ENCODE measurements at places on chromosomes 11 and 22. TPM values are rescaled to one million over a fixed set of nuclear protein-coding genes. Genes with fewer than 3 reads are reported as not detected.
A peak's percentile ranks its signal among the peaks of the same experiment; 100 is the strongest.

- H3K27me3 ChIP-seq = peaks cover 3% of the 10 kb centered on the region
- no peak for DNase-seq
- peaks cover 81% of the 10 kb centered on the region for H3K4me1 ChIP-seq
- peak overlapping the region; percentile 81 for H3K27ac ChIP-seq
Observed at GRCh38 chr22:24432059-24432853, 4.9 kb downstream of the ADORA2A start.

DNA sequence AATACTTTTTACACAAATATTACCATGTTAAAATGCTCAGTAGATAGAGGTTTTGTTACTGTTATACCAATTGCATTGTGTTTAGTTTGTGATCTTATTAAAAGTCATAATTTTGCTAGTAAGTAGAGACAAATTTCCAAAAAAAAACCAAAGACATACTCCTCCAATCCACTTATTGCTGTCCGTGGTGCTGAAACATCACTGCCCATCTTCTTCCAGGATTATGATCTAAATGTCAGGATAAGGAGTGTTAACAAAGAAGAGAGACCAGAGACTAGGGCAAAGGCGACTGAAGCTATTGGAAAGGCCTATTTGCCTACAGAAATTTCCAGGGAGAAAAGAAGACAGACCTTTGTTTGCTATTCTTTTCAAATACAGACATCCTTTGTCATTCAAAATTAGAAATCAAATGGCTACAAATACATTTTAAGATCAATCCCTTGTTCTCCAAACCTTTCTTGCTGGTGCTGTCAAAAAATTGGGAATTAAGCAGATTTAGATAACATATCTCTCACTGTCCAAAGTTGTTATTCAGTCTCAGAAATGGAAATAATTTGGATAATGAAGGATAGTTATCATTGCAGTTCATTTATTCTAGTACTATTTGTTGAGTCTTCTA, 199.7 kb downstream of the C11orf91 start:
- no peak overlapping the region for H3K27ac ChIP-seq
- no peaks in the 10 kb centered on the region for H3K36me3 ChIP-seq
- H3K4me1 ChIP-seq = no peaks in the 10 kb centered on the region
- no peak for DNase-seq
- no peak overlapping the region for H3K4me3 ChIP-seq

DNA sequence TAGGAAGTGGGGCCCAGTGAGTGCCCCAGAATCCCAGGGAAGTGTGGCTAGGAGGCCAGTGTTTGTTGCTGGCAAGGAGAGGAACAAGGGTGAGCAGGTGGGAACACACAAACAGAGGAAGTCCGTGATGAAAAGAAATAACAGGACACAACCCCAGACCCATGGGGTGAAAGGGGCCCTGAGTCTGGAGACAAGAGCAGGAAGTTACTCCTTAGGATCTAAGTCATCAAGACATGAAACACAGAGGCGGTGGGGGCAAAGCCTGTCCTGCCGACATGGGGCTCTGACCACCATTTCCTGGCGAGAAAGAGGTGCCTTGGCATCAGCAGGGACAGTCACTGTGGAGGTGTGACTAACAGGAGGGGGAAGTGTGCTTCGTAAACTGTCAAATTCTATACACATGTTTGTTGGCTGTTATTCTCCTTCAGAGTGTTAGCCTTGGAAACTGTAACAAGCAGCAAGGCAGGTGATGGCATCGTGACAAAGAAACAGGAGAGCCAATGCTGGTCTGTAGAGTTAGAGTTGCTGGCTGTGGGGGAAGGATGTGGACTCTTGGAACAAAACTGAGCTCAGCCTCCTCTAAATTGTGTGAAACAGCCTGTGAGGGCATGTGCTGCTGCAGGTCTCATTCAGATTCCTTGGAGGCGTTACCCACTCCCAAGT, 21.7 kb downstream of the CHST1 start:
- no peaks in the 10 kb centered on the region for H3K36me3 ChIP-seq
- H3K27ac ChIP-seq = no peak overlapping the region
- H3K4me1 ChIP-seq = no peaks in the 10 kb centered on the region
- no peak for DNase-seq
- peaks cover 6% of the 10 kb centered on the region for H3K27me3 ChIP-seq

DNA sequence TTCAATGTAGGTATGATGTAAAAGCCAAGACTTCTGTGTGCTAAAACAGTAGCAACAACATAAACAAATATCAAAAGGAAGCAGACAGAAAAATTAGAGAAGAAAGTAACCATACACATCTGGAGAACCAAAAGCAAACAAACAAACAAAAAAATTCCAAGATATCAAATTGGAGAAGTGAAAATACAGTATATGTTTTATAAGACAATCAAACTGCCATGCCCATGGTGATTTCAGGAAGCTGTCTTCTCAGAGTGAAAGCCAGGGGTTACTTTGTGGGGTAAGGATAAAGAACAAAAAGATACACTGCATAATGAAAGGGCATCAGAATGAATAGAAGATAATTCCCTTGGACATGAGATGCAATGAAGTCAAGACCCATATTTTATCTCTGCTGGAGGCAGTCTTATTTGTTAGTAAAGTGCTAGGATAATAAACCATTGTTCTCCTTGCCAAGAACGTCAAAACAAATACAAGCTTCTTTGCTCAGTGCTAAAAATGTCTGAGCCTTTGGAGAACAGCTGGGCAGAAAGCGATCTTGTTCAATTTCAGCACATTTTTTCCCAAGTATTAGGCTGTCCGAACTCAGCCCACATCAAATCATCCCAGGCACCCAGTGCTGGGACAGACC, 38.1 kb upstream of the LDLRAD3 start:
- no peak for DNase-seq
- no peak overlapping the region for H3K4me3 ChIP-seq
- no peaks in the 10 kb centered on the region for H3K4me1 ChIP-seq
- H3K36me3 ChIP-seq = no peaks in the 10 kb centered on the region

Gene FREY1
- 0.59 TPM for total RNA-seq

Gene SHANK3
- total RNA-seq = 0.05 TPM

DNA sequence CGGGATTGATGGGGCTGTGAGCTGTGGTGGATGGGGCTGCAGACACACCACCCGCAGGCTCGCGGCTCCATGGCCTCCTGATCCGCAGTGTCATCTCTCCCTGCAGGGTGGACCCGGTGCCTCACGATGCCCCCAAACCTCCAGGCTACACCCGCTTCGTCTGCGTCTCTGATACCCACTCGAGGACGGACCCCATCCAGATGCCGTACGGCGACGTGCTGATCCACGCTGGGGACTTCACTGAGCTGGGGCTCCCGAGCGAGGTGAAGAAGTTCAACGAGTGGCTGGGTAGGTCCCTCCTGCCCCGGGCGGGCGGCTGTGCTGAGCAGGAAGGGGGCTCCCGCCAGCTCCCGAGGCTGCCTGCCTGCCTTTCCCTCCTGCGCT, 23.1 kb downstream of the MPPED1 start:
- no peak overlapping the region for H3K4me3 ChIP-seq
- H3K27ac ChIP-seq = no peak overlapping the region
- peaks cover 5% of the 10 kb centered on the region for H3K27me3 ChIP-seq
- no peaks in the 10 kb centered on the region for H3K36me3 ChIP-seq

Gene MIOX
- total RNA-seq = not detected

Gene UBE4A
- total RNA-seq = 46.0 TPM

- no peaks in the 10 kb centered on the region for H3K36me3 ChIP-seq
- no peak overlapping the region for H3K4me3 ChIP-seq
- no peak for DNase-seq
- H3K4me1 ChIP-seq = no peaks in the 10 kb centered on the region
Observed at GRCh38 chr22:43681731-43682360, 130.3 kb downstream of the EFCAB6 start.

DNA sequence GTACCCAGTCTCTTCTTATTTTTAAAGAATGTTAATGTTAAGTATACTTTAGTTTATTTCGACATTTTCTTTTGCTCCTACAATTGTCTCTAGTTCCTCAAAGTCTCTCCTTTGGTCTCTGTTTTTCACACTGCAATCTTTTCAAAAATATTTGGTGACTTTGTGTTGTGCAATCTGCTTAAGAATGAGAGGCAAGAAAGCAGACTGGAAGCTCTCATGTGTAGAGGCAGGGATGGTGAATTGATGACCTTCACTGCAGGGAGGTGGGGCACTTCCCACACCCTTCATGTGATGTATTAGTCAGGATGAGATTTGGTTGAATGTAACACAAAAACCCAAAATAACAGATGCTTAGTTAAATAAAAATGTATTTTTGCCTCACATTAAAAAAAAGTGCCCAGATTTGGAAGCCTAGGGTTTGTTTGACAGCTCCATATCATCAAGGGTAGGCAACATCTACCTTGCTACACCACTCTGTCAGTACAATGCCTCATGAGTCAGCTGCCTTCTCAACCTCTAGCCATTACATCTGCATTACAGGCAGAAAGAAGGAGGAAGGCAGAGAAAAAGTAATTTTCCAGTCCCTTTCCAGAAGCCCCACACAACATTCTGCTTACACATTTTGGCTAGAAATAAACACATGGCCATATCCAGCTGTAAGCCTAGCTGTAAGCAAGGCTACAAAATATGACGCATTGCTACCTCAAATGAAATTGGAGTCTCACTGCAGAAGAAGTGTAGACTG, 3.8 kb upstream of the MMP27 start:
- H3K36me3 ChIP-seq = no peaks in the 10 kb centered on the region
- H3K27ac ChIP-seq = no peak overlapping the region
- no peak for DNase-seq
- H3K27me3 ChIP-seq = peaks cover 13% of the 10 kb centered on the region
- H3K4me1 ChIP-seq = no peaks in the 10 kb centered on the region
- H3K4me3 ChIP-seq = no peak overlapping the region

GRCh38 chr22:31491218-31491962, 1.7 kb upstream of the EIF4ENIF1 start:
- H3K27me3 ChIP-seq = no peaks in the 10 kb centered on the region
- H3K36me3 ChIP-seq = peaks cover 26% of the 10 kb centered on the region
- H3K4me1 ChIP-seq = peaks cover 48% of the 10 kb centered on the region
- H3K4me3 ChIP-seq = peak overlapping the region; percentile 90

- no peaks in the 10 kb centered on the region for H3K27me3 ChIP-seq
- H3K36me3 ChIP-seq = peaks cover 35% of the 10 kb centered on the region
- no peak for DNase-seq
- H3K4me3 ChIP-seq = no peak overlapping the region
Observed at GRCh38 chr11:74018331-74019005, 9.6 kb upstream of the UCP3 start.

DNA sequence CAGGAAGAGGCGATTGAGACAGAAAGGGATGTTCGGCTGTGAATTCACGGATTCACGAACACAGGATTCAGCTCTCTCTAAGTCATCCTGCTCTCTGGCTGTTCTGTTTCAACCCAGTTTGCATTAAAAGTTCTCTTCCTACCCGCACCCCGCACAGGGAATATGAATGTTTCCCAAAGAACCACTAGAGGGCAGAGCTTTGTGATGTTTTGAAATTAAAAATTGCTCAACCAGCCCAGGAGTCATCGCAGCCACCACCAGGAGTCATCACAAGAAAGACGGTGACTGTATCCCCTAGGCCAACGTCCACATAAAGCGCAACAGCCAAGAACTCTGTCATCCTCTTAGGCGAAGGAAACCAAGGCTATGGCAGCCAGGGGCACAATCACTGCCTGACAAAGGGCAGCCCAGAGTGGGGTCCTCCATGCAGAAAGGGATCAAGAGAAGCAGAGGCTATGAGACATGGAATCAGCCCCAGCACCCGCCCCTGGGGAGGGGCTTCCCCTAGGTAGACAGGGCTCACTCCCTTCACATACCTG, 122.4 kb downstream of the WT1 start:
- no peak overlapping the region for H3K27ac ChIP-seq
- H3K27me3 ChIP-seq = peaks cover under 1% of the 10 kb centered on the region
- no peak for DNase-seq

Gene TSPAN4
- 13.9 TPM for total RNA-seq

DNA sequence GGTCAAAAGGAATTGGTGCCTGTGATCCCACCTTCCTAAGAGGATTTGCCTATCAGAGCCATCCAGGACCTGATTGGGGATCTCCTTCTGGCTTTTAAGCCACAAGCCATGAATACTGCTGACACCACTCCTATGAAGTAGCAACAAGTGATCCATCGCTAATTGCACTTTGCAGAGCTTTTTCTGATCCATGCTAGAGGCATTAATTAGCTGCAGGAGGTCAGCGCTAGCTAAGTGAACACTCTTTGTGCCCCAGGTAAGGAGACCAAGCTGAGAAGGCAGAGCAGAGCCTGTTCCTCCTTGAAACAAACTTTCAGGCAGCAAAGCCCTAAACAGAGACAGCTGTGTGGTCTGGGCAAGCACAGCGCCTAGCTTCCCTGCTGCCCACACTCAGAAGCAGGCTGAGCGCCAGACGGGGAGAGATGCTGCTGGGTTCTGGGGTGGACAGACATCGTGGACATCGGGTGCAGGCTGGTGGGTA, 122.2 kb downstream of the ABTB2 start:
- peaks cover 61% of the 10 kb centered on the region for H3K4me1 ChIP-seq
- no peak for DNase-seq
- H3K36me3 ChIP-seq = peaks cover 3% of the 10 kb centered on the region
- peak overlapping the region; percentile 6 for H3K4me3 ChIP-seq
- peak overlapping the region; percentile 82 for H3K27ac ChIP-seq

DNA sequence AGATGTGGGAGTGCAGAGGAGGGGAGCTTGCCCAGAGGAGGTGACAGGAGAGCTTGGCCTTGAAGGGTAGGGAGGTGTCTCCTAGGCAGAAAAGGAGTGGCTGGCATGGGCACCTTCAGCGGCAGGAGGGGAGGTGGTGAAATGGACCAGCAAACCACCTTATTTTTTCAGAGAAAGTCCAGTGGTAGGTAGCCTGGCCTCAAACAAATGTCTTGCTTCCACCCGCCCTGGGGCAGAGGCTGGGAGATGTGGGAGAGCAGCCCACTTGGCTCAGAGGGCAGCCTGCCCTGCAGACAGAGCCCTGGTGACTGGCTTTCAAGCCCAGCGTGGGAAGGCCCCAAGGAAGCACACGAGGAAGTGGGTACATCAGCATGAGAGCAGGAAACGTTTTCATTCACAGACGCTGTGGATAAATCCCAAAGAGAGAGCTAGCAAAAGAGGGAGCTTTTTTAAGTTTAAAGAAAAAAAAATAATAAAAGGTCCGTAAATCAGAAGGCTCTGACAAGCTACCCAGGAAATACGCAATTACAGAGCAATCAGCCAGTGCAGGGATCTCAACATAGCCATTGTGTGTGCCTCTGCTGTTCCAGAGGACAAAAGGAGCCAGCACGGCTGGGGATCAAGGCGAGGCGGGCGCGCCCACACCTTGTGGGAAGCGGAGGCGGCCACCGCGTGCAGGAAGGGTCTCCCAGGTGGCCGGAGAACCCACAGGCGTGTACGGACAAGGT, 238.7 kb upstream of the PLET1 start:
- H3K27me3 ChIP-seq = peaks cover 10% of the 10 kb centered on the region
- no peaks in the 10 kb centered on the region for H3K36me3 ChIP-seq
- H3K4me1 ChIP-seq = no peaks in the 10 kb centered on the region
- DNase-seq = no peak
